Prostate gland (tissue), 2 donors: ENCODE measurements at places on chromosomes 12 and 14.

GRCh38 chr12:3218228-3219171, 141.3 kb downstream of the TSPAN9 start:
- DNase-seq, result peak; percentile 77

DNA sequence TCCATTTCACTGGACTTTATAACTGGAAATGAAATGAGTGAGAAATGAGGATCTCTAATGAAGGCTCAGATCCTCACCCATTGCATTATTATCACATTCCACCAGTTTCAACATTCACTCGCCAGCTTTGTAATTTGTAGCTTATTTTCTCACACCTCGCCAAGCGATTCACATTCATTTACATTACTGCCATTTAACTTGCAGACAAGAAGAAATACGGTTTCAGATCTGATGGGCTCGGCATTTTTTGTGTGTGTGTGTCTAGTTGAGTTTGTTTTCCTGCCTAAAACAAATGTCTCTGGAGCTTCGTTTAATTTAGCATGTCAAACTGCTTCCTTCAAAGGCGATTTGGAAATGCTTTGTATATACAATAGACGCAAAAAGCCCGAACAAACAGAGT, 132.2 kb downstream of the FLRT2 start:
- DNase-seq, result no peak

- no peak for DNase-seq
Observed at GRCh38 chr14:101232340-101233020, 328.8 kb upstream of the DIO3 start.

DNA sequence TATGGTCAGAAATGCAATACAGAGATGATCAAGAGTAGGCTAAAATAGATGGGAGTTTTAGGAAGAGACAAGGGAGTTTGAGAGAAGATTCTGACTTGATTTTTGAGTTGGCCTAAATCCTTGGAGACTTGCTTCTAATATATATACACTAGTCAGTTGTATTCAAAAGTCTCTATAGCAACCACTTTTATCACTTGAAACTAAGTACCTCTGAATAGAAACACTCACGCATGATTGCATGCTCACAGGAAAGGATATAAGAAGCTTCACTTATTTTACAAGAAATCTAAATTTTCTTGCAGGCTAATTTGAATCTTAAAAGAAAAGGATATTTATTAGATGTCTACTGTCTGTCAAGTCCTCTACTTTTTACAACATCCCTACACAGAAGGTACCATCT, 316.8 kb downstream of the SNAPC1 start:
- DNase-seq, result no peak

GRCh38 chr14:21369949-21370679, 13.7 kb downstream of the SUPT16H start:
- DNase-seq, result no peak

- no peak for DNase-seq
Observed at GRCh38 chr14:69059658-69060623, 80.8 kb upstream of the ACTN1 start.

DNA sequence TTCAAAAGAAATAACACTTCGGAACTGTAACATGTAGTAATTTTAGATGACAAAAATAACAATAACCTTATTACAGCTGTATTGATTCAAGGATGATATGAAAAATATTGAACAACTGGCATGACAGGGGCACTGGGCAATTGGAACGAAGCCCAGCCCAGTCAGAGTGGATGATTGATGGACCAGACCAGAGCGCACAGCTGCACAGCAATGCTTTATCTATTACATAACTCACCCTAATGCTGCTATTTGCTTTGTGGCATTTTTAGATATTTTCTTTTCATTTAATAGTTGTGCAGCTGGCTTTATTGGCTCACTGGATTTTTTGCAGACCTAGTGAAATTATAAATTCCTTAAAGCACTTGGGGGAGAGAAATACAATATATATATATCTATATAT, 26.9 kb upstream of the FERMT2 start:
- DNase-seq, result no peak

GRCh38 chr12:90152897-90153624, 444.4 kb upstream of the ATP2B1 start:
- no peak for DNase-seq

GRCh38 chr12:122421821-122422729, at the start of gene CLIP1:
Gene CLIP1 (minus strand): TSS chr12:122422669. CDS start chr12:122380452, 42,217 bp downstream.
- peak; percentile 55 for DNase-seq

GRCh38 chr12:63968673-63969072, 124.2 kb downstream of the SRGAP1 start:
- no peak for DNase-seq

DNA sequence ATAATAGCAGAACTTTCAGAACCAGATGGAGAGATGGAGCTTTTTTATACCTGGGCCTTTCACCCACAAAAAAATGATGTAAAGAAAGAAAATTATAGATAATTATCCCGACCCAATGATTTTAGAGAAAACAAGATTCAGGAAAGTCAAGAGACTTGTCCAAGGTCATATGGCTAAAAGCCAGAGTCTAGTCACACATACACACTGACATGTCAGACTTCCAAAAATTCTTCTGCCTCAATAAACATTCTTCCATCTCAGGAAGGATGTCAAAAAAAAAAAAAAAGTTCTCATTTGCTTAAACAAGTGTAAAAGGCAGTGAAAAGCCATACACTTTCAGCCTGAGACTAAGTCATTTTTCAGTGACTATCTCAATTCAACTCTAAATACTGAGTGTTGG, 116.0 kb downstream of the PRICKLE1 start:
- no peak for DNase-seq

- DNase-seq, result peak; percentile 13
Observed at GRCh38 chr12:52813885-52814709, at the start of gene KRT4. Gene KRT4 (minus strand): TSS chr12:52814116. CDS start chr12:52814058, 58 bp downstream.

DNA sequence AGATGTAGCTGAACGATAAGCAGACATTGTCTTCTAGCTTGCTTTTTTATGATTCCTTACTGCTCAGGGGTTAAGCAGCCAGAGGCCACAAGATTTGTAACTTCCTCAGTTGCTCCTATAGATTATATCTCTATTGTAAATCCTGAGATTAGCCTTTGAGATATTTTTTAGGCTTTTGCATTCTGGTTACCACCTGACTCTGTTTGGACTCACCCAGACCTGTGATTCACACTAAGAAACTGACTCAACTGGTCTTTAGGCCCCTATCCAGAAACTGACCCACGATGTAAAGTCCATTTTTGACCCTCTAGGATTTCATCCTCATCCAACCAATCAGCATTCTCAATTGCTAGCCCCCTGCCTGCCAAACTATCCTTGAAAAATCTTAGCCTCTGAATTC, 194.4 kb downstream of the RASSF9 start:
- no peak for DNase-seq

DNA sequence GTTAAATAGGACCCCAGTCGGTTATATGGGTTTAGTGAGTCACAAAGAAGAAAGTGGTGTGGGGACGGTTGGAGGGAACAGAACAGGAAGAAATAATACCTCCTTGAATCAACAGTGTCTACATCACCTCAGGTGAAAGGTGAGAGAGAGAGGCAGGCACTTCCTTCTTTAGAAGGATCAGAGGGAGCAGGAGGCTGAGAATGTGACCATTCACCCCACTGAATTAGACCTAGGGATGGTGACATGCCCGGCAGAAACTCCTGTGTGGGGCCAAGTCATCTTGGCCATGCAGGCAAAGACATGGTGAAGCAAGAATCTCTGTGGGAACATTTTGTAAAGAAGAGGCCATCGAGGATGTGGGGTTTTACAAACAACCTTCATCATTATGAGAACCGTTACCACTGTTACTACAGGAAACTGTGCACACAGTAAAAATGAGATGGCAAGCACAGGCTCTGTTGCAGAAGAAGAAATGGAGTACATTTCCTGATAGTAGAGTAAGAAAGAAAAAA, 1196.9 kb downstream of the VRK1 start:
- DNase-seq, result no peak

DNA sequence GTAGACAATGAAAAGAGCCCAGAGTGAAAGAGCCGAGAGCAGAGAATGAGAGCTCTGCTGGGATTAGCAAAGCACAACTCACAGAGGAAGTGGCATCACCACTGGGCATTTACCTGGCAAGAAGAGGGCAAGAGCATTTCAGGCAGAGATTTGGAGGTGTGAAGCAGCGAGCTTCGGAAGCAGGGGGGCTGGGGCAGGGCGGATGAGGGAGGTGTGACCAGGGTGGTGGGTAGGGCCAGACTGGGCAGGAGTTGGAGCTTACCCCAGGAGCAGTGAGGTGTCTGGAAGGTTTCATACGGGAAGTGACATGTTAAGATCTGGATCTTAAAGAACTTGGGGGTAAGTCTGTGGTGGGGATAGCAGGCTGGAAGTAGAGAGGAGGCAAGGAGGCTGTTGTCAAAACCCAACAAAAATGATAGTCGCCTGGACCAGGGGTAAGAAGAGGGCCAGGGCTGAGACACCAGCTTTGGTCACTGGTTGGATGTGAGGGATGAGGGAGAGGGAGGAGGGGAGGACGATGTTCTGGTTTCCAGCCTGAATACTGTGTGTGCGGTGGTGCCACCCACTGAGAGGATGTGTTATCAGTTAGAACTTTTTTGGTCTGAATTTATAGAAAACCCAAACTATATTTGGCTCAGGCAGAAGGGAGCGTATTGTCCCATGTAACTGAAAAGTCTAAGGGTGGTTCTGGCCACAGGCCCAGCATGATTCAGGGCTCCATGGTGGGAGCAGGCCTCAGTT, 5.2 kb downstream of the SMIM41 start:
- no peak for DNase-seq

GRCh38 chr14:57008534-57008933, 198.3 kb upstream of the OTX2 start:
- no peak for DNase-seq

DNA sequence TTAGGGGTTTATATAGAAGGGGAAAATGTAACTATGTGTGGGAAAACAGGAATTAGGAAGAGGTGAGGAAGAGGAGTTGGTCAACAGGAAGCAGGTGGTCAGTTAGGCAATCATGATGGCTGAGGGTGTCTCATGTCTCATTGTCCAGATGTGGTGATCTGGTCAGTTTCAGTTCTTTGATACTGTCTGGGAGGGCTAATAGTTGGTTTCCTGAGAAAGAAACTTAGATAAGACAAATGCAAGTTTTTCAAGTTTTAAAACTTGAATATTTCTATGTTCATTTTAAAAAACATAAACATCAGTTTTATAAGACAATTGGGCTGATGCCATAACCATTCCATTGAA, 1121.8 kb upstream of the USP15 start:
- DNase-seq, result no peak

GRCh38 chr14:89417465-89418225, 612 bp upstream of the FOXN3 start:
- peak; percentile 78 for DNase-seq

DNA sequence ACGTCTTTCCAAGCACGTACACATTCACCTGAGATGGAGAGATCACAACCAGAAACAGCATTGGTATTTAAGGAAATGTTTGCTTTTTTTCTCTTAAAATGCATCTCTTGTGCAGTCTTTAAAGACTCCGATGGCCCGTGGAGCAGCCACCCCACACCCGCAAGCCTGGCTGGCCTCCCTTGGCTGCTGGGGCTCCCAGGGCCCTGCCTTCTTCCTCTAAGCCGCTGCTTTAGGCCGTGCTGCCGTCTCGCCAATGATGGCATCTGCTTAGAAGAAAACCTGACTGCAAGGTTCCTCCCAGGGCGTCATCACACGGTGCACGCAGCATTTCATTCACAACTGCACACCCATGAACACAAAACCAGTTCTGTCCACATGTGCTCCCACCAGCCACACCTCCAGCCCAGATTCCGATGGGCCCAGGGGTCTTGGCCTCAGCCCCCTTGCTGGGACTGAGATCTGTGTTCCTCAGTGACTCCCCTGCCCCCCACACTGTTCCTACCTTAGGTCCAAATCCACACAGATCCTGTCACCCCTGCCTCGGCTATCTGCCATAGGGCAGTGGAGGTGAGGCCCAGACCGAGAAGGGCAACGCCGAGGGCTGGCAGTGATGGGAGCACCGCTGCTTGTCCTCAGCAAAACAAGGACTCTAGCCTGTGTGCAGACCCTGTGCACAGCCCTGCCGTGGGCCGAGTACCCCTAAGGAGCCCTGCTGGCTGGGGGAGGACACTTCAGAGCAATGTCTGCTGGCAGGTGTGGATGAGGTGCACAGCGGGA, 4.4 kb downstream of the BTBD6 start:
- no peak for DNase-seq

GRCh38 chr14:59582161-59582560, 5.5 kb upstream of the CCDC175 start:
- no peak for DNase-seq

- DNase-seq, result no peak
Observed at GRCh38 chr12:93720559-93720958, 43.4 kb downstream of the CRADD start.

GRCh38 chr12:68263366-68263765, 10.0 kb upstream of the IL22 start:
- DNase-seq, result no peak

- no peak for DNase-seq
Observed at GRCh38 chr12:54692353-54692752, 44.2 kb upstream of the DCD start.

GRCh38 chr12:96327346-96327745, 72.9 kb downstream of the CDK17 start:
- DNase-seq, result no peak

- peak; percentile 49 for DNase-seq
Observed at GRCh38 chr14:99574099-99574880, 29.7 kb downstream of the CCDC85C start.

GRCh38 chr12:88413646-88414045, 166.6 kb downstream of the KITLG start:
- no peak for DNase-seq

GRCh38 chr12:9864913-9865675, 4.1 kb downstream of the CLEC2B start:
- DNase-seq, result no peak

DNA sequence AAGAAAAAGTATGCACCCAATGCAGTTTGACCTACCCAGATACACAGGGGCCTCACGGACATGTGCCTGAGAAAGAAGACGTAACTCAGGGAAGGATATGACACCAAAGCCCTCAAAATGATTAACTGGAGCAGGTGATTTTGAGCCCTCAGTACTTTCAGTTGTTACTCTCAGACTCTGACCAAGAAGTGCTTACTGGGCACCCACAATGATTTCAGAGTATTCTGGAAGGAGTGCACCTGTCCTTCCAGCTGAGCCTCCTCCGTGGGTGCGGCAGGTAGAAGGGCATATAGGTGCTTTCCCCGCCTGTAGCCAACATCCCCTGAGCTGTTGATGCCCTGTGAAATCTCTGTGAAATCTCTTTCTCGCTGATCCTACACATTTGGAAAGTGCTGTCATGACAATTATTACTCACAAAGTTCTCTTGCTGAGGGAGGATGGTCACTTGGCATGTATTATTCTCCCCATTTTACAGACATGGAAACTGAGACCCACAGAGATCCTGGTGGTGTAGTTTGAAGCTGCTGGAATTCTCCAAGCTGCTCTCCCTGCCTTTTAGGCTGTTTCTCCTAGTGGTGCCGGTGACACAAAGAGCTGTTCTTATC, 154.3 kb upstream of the CCND2 start:
- DNase-seq, result no peak

GRCh38 chr12:1933342-1934051, 15.0 kb upstream of the CACNA2D4 start:
- no peak for DNase-seq

DNA sequence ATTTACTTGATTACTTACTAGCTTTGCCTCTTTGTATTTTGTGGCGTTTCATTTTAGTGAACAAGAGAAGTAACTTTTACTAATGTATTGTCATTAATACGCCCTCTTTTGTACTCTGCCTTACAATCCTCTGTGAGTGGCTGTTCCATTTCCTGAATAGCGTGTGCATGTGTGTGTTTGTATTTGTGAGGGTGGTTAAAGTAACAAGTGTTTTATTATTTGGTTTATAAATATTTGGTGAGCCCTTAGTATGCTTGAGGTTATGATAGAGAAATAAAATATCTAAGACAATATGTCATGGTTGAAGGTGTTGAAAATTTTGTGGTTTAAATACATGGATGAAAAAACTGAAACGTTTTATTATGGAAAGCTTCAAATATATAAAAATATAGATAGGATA, 71.7 kb upstream of the REP15 start:
- no peak for DNase-seq
